Activated CD8-positive, alpha-beta memory T cell treated with anti-CD3 and anti-CD28 coated beads for 24 hours (primary cell): ENCODE measurements at places on chromosomes 5 and 9.

GRCh38 chr5:54834121-54834842 is 151.1 kb downstream of the ESM1 start:
- DNase-seq: no peak

DNA sequence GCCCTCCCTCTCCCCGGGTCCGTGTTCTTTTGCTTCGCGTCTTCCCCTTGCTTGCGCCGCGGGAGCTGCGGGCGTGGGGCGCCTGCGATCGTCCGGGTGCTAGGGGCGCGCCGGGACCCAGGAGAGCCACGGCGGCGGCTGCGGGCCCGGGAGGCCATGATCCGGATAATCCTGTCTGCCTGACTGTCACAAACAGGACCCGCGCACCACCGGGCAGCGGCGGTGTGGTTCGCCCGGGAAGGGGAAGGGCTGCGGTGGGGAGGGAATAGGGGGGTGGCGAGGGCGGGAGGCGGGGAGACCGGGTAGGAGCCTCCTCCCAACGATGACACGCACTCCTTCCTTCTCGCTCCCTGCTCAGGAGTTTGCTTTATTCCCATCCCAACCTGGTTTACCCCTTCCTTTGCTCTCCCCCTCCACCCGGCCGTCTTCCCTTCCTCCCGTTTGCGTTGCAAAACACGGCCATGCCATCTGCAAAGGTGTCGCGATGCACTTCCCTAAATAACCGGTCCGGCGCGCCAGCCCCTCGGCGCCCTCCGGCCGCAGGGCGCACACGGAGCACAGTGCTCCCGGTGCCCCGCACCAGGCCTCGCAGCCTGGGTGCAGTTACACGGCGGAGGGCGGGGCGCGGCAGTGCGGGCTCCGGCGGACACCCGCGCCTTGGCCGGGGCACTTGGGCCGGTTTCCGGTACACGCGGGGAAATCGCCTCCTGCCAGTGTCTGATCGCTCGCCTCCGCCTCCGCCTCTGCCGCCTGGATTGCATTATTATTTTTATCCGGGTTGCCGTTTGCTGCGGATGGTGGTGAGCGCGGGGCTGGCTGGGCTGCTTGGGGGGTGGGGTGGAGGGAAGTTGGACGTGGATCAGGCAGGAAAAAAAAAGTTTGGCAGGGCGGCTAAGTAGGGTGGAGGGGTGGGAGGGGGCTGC is 1.5 kb downstream of the SMARCA2 start:
- DNase-seq: peak; percentile 84

DNA sequence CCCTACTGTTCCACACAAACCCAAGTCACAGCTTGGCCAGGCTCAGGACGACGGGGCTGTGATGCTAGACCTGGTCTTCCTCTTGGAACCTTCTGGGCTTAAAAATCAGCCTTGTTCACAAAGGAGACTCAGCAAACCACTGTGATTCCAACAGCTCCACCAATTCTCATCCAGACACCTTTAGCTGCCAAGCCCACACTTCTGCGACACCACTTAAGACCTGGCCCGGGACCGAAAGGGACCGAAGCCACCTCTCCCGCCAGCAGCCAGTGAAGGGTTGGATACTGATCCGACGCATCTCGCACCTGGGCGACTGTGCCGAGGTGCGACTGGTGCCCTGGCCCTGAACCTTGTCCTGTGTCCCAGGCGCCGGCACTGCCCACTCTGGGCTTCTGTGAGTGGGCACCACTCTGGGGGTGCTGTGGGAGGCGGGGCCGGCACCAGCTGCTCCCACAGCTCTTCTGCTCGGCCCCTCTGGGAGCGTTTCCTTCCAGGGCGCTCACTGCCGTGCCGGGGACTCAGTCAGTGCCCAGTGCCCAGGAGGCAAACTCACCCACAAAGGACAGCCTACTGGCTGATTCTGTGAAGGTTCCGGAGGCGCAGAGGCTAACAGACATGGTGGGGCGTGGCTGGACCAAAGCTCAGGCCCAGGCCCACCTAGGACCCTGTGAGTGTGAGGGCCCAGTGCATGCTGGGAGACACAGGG is 50.9 kb downstream of the EXD3 start:
- DNase-seq: no peak

DNA sequence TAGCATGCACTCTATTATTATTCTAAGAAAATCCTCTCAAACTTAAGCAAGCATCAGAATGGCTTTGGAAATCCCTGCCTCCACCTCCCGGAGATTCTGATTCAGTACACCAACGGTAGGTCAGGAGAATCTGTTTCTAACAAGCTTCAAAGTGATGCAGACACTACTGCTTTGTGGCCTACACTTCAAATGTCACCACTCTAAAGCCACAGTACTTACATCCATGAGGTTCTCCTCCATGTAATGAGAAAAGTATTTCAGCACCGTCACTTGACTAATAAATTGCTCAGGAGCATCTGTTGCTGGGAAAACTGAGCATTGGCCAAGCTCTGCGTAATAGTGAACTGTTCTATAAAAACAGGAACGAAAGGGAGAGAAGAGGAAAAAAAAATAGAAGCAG is 4.8 kb downstream of the PLK2 start:
- DNase-seq: no peak

DNA sequence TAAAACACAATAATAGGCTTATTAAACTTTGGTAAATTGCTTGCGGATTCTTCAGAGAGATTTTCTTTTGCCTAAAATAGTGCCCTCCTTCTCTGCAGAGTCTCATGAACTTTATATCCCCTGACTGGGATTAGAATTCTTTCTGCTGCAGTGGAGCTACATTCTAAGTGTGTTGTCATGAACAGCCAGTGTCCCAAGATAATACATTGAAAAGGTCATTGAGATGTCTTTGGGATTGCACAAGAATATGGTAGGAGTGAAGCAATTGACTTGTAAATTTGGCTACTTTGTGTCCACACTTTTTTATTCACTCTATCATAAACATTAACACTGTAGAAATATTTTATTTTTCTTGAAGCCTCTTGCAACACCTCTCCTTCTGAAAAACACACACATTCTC is 604.5 kb downstream of the GABRG2 start:
- no peak for DNase-seq

DNA sequence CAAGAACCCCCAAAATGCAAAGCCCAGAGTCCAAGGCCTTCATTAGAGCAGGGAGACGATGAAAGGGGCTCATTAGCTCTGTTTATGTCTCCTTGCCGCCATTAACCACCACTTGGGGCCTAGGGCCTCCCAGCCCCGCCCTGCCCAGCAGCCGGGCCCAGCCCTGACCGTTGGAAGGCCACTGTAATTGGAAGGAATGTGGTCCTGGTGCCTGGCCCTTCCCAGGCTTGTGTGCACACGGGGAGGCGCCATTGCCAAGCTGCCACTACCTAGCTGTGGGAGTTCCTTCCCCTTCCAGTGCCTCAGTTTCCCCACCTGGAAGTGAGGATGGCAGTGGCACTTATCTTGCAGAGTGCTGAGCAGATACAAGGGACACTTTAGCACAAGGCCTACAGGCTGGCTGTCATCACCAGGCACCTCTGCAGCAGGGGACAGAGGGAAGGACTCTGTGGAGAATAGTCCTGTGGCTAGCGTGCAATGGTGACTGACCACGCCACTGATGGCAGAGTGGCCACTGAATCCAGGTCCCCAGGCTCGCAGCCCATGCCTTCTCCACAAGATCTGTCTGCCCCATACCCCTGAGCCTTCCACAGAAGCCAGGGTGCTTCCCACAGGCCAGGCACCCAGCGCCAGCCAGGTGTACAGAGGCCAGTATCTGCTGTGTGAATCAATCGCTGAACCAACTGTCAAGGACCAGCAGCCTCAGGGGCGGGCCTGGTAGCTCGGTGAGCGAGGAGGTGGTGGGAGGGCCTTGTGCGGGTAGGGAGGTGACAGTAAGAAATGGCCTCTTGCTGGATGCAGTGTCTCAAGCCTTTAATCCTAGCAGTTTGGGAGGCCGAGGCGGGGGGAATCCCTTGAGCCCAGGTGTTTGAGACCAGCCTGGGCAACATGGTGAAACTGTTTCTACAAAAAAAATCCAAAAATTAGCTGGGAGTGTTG is 20.8 kb downstream of the GBGT1 start:
- no peak for DNase-seq

- no peak for DNase-seq
These were observed 259.9 kb downstream of the SYK start for GRCh38 chr9:91061506-91061905.
